HCT116 (cell line): ENCODE measurements at places on chromosomes 2 and 18. TPM values are rescaled to one million over a fixed set of nuclear protein-coding genes. Genes with fewer than 3 reads are reported as not detected.

DNA sequence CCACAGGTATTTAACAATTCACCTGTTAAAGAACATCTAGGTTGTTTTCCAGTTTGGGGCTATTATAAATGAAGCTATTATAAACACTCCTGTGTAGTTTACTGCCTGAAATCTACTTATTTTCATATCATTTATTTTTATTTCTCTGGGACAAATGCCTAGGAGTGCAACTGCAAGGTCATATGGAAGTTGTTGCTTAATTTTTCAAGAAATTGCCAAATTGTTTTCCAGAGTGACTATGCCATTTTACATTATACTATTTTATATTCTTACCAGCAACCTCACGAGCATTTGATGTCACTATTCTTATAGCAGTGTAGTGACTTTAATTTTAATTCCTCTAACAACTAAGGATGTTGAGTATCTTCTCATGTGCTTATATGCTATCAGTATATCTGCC, 298.4 kb downstream of the EXOC6B start:
- DNase-seq, result no peak

- DNase-seq, result no peak
These were observed 1045.7 kb upstream of the CELF4 start for GRCh38 chr18:38611036-38611964.

GRCh38 chr18:2236232-2236631, 335.1 kb downstream of the METTL4 start:
- DNase-seq, result no peak

- no peak for DNase-seq
These were observed 15.8 kb downstream of the BOLA3 start for GRCh38 chr2:74131901-74132300.

- DNase-seq, result no peak
These were observed 359.3 kb upstream of the TNP1 start for GRCh38 chr2:217219164-217219520.

Gene TOGARAM2
- total RNA-seq, result 0.76 TPM

DNA sequence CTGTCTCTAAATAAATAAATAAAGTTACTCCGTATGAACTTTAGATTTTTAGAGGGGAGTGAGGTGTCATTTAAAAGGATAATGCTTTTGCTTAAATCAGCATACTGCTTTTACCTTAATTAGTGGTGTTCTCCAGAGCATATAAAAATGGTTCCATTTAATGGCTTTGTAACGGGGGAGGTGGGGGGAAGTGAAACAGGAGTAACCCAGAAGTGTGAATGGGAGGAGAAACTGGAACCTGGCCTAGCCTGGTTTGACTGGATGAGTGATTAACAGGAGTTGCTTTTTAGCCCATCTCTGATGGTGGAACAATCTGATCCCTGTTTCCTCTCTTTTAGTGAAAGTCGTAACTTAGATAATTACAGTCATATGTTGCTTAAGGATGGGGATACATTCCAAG, 1.6 kb downstream of the CNDP2 start:
- DNase-seq, result no peak

GRCh38 chr2:10007921-10008808, 35.2 kb upstream of the KLF11 start:
- no peak for DNase-seq

Gene TNFRSF11A
- 3.2 TPM for total RNA-seq

DNA sequence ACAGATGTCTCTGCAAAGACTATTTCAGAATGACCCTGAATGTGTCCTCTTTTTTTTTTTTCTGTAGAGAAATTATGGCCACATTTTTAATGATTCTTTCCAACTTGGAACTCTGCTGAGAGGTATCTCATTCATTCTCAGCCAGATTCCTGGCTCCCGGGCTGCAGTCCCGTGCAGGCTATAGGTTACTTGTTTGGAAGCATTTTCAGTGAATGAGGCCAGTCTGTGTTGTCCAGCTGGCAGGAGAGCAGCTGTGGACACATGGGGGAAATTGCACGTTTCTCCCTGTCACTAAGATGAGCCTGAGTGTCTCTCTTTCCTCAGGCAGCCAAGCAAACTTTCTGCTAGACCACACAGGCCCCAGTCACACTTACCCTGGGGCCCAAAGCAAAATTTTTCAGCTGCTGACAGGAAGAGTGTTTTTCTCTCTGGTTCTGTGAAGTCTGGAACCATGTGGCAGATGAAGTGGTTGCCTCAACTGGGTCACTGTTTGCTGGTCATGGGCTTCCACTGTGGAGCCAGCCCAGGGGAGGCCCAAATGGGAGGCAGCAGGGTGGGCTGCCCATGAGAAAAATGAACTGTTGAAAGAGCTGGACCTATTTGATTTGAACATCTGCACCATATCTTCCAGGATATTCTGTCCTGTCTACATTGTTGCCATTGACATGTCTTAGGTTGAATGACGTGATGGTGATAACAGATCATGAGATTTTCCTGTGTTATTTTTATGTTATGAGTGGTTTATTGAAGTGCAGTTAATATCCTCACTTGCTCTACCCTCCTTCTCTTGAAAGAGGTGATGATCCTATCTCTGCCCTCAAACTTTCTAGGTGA, 431.2 kb downstream of the LPIN1 start:
- no peak for DNase-seq

Gene TSPYL6
- not detected for total RNA-seq

Gene TXNL1
- 86.5 TPM for total RNA-seq

DNA sequence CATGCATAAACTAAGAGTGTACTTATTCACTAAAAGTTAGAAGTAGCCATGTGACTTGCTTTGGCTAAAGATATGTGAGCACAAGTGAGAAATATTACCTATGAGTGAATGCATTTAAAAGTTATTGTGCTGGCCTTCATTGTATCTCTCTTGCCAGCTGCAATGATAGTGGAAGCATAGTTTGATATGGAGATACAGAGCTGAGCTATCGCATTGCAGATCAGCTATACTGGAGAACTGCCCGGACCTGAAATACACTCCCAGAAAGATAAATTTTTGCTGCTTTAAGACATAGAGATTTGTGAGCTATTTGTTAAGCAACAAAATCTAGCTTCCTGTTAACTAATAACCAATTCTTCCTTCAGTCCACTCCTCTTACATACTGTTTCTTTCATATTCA, 571.1 kb downstream of the CPS1 start:
- no peak for DNase-seq

Gene ALPI
- total RNA-seq, result not detected

Gene FSHR
- total RNA-seq, result not detected

DNA sequence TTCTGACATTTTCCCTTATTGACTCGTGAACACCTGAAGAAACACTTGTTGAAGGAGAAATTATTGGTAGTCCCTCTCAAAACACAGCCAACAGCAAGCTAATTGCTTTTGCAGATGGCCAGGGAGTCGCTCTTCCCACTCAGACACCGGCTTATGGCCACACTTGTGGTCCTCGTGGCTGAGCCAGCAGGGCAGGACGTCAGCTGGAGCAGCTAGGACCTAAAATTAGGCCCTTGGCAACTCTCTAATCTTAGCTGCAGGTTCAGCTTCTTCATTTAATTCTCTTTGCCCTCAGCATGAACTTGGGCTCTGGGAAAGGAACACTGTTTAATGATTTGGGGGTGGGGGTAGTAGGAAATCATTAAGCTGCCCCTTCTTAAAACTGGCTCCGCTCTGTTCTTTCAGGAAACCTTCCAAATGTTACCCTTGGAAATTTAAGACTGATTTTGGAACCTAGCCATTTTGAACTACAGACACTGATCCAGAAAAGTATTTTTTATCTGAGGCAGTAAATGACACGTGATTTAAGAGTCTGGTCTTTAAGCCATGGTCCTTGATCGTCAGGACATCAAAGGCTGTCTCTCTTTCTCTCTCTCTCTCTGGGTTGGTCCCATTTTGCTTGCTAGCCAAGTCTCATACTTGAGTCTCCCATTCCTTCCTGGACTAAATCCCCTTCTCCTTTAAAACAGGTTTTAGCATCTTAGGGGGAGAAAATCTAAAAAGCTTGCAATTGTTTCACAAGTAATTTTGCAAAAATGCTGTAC, 77.5 kb downstream of the CDK15 start:
- DNase-seq, result no peak

Gene ACADL
- not detected for total RNA-seq

DNA sequence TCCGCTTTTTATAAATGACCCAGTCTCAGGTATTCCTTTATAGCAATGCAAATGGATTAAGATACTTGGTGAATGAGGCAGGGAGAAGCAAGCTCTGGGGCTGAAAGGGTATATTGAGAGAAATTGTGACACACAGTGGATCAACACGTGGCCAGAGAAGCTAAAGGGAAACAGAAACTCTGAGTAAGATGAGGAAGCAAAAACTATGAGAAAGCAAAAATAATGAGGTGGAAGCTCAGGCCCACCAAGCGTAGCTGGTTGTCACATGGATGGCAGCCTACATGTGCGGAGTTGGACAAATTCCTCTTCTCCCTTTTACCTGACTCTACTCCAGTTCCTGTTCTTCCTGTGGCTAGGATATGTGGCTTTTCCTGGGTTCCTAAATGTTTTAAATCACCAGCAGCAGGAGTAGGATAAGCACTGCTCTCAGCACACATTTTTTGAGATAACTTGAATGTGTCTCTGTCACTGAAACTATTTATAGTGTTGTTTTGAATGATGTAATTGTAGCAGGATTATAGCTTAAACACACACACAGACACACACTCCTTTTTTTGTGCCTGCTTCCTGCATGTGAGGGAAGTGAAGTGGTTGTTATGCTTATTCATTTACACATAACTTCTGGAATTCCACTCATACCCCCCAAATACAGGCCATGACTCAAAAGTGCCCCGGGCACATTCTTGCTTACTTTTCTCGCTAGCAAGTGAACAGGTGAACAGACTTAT, 30.1 kb upstream of the EPC2 start:
- peak; percentile 4 for DNase-seq

Gene GALNT14
- 11.2 TPM for total RNA-seq

Gene TFPI
- total RNA-seq, result 29.1 TPM

Gene CMPK2
- 1.5 TPM for total RNA-seq

Gene FOXD4L1
- 0.64 TPM for total RNA-seq

DNA sequence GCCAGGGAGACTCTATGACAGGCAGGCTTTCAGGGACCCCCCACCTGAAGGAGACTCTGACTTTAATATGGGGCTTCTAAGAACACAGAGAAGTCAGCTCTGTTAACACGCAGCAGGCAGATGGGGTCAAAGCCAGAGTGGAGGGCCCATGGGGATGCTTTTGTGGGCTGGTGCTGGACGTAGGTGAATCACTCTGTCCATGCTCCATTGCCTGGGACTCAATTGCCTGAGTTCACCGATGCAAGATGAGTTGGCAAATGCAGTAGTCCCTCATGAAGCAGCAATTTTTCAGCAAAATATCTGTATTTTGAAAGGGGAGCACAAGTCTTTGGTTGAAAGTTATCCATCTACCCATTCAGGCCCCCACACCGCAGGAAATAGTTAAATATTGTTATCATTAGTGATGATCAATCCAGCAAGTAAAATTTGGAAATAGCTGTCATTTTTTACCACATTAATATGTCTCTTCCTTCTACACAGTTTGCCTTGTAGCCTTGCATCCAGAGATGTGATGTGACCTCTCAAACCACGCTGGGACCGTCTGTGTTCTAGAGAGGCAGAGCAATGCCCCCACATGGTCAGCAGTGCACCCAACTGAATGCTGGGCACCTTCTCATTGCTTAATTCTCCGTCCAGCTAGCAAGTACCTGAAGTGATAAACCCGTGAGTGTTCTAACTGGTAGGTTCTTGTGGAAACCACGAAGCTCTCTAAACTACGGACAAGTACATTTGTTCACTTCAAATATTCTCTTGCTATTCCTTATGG, 34.8 kb upstream of the FAM110C start:
- no peak for DNase-seq

Gene LBX2
- 10.1 TPM for total RNA-seq

GRCh38 chr18:49225160-49225559, 235.3 kb downstream of the DYM start:
- DNase-seq, result no peak

GRCh38 chr2:42042631-42043355, 5.0 kb upstream of the PKDCC start:
- DNase-seq, result no peak

Gene PPM1B
- 36.9 TPM for total RNA-seq

DNA sequence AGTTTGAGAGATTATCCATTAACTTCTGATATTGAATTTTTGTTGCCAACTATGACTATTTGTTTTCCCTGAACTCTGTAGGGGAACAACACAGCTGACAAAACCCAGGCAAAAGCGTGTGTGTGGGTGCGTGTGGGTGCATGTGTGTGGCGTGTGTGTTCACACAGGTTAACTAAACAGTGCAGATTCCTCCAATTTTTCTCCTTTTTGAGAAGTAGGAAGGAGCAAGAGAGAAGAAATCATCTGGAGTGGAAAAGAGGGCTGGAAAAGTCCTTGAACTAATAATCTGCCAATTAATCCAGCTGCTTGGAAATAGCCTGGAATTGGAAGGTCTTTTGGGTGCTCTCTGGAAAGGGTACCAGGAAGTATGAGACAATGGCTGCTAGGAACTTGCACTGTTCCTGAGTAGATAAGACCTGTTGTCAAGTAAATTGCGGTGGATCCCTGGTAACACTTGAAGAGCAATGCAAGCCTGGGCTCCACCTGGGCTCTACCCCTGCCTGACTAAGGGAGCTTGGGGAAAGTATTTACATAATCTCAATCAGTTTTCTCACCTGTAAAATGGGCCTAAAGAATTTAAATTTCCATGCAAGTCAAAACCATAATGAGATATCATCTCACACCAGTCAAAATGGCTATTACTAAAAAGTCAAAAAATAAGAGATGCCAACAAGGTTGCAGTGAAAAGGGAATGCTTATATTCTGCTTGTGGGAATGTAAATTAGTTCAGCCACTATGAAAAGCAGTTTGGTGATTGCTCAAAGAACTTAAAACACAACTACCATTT, 40.5 kb upstream of the IL1R1 start:
- no peak for DNase-seq

GRCh38 chr2:186181625-186182024, 304.4 kb upstream of the ZC3H15 start:
- no peak for DNase-seq
